ENCODE measurements at places on chromosomes 1 and 21.

DNA sequence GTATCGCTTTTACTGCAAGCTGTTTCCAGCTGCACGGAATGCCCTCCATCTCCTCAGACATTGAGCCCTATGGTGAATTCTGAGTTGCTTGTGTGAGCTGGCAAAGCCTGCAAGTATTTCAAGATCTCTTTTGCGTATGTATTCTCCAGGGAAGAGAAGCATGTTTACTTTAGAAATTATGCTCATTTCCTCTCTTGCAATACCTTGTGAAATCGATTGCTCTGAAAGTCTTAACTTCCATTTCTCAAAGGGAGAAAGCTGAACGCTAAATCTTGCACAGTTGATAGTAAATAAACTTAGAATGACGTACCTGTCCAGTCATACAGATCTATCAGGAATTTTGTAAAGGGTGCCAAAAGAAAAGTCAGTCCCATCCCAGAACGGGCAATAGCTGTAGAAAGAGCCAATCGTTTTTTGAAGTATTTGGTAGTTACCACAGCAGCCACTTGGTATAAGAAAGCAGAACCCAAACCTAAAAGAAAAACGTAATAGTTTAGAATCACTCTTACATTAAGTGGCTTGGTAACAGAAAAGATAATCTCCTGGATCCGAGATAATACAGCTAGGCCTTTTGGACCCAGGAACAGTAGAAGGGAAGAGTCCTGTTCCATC, 10.0 kb downstream of the SLC16A4 start:
- DNase-seq = no peak

DNA sequence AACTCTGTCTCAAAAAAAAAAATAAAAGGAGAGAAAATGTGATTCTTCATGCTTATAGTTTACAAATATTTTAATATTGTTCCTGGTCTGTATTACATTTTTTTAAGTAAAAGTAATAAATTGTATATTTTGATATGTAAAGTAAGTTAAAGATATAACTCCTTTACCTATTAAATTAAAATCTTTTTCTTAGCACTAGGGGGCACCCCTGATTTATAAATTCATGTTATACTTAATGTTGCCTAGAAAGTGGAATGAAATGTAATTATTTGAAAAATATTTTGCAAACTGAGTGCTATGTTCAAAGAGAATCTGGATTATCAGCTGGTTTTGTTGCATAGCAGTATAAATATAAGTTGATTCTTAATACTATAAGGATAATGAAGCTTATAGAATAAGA, 49.2 kb downstream of the RALGPS2 start:
- DNase-seq = no peak

DNA sequence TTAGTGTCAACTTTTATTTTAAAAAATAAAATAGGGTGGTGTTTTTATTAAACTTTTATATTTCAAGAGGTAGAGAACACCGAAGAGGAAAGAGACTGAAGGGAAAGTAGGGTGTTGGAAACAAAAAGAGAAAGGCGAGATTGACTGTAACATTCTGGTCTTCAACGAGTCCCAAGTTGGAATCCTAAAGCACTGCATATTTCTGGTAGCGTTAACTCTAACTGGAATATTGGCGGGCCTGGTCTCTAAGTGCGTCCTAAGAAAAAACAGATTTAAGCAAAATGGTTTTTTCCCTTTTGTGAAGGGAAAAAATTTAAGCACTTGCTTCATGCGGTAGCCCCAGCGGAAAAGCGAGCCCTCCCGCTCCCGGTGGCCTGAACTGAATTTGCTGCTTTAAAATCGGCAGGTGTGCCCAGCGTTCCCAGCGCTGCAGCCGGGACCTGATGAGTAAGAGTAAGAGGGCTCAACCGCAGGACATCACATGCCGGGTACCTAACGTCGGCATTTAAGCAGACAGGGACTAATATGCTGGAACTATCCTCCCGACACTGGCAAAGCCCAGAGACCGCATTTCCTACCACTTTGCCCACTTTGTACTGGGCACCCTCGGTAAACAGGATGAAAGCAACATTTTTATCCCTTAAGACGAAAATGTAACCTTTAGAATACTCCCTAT, 30.5 kb upstream of the NFIA start:
- DNase-seq = peak; percentile 5

DNA sequence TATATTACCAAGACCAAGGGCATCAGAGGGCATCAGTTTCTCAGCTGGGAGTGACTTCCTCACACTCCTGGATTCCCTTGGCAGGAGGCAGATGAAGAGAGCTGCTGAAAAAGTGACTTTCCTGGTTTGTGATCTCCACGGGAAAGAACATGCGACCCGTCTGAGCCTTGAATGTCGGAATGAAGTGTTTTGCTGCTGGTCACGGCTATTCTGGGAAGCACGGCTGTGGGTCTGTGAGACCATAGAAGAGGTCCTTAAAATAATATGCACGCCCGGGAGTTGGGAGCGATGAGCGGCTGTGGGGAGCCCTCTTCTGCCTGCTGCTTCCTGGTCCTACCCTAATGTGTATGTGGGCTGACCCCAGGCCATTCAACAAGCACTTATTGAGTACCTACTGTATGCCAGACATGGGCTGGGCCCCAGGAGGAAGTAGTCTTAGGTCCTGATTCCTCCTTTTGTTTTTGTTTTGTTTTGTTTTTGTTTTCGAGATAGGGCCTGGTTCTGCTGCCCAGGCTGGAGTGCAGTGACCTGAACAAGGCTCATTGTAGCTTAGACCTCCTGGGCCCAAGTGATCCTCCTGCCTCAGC, 13.2 kb upstream of the UMODL1 start:
- no peak for DNase-seq

DNA sequence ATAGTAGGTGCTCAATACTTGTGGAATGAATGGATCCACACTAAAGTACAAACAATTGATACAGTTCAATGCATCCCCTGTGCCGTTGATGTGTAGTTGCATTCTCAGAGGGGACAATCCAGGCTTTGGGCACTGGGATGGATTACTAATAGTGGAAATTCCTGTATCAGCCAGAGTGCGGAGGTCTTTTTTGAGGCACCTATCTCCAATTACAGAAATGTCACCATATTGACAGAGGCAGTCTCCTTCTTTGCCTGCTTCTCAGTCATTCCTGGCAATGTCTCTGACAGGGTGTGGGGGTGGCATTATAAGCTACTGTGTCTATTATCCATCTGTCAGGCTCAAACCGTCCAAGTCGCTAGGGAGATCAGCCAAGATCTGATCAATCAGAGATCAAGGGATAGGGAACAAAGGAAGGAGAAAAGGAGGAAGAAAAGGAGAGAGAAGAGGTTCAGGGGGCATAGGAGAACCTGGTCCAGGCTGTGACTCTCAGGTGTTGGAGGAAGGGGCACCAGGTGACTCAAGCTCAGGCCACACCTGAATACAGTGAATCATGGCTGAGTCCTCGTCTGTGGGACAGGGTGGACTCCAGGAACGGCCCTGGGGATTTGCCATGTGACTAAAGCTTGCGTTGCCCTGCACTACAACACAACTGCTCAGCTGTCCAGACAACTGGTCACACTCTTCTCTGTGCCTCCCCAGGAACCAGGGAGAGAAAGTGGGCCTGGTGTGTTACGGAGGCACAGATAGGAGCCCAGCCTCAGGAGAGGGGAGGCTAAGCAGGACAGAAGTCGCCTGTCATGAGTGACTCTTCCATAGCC, 3.4 kb upstream of the LAMB3 start:
- DNase-seq = no peak

DNA sequence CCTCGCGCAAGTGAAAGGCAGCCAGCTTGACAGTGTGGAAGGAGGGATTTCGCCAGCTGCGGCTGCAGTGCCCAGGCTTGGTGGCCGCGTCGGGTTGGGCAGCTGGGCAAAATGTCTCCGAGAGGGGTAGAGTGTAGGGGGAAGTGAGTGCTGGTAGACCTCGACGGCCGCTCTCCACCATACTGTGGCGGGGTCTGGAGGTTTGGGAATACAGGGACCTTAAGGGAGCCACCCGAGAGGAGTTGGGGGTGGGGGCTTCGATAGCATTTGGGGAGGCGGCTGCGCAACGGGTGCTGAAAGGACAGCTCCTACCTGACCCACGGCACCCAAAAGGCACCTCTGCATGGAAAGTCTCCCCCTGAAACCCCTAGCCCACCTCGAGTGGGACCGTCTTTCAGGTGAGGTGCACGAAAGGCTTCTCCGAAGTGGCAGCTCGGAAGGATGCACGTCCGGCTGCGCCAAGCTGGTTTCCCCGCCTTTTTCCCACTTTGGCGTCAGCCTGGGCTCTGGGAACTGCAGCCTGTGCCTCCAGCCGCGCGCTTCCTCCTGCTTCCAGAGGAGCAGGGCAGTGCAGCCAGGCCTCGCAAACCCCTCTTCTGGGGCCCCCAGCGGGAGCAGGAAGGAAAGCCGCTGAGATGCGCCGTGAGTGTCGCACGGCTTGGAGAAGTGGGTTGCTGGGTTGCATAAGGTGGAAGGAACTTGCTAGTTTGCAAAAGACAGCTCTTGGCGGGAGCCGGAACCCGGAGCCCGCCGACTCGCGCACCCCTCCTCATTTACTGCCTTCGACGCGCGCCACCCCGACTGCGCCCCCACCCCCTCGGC, 531 bp upstream of the HMGN2 start:
- peak; percentile 50 for DNase-seq

DNA sequence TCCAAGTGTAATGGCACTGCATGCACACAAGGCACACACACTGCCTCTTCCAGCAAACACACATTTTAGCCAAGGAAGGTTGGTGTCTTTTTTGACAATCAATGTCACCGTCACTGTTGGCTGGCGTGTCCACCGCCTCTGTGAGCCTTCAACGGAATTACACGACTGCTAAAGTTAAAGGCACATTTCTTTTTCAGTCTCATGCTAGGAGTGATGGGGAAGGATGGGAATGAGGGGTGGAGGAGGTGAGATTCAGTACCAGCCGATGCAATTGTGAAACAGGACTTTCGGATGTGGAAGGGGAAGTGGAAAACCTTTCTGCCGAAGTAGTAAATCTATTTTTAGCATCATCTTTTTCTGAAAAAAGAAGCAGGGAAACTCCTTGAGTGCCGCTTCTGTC, 1.4 kb downstream of the ELAVL4 start:
- DNase-seq = peak; percentile 29

GRCh38 chr1:229152311-229152710, 118.6 kb upstream of the RAB4A start:
- no peak for DNase-seq

DNA sequence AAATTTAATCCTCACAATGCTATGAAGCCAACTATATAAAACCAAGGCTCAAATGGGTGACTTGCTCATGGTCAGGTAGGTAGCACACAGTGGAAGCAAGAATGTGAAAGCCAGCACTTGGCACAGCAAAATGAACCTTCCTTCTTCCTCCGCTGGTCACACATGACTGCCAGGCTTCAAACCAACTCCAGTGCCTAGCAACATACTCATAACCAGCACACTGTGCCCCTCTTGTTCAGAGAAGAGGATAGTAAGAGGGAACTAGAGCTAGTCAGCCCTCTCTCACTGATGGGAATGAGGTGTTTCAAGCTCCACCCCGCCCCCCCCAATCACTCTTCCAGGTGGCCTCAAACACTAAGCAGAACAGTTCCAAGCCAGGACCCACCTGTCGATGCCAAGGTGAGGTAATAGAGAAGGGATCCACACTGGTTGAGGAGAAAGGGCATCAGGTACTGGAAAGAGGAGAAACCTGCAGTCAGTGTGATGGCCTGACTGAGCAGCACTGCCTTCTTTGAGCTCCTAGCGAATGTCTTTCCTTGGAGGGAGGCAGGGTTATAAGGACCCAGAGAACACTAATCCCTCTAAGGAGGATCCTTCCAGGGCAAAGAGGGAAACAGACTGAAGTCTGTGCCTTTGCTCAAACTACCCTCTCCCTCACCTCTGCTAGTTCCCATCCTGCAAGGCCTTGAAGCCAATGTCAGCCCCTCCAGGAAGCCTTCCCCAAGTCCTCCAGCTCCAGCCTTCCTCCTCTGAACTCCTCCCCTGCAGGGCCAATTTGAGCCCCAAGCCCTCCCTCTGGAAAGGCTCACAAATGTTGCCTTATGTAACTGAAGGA, 1.2 kb downstream of the TMEM234 start:
- DNase-seq = no peak

GRCh38 chr1:42005530-42005929, 86.8 kb upstream of the HIVEP3 start:
- no peak for DNase-seq

- no peak for DNase-seq
Measured at GRCh38 chr1:181075766-181076350, 12.6 kb upstream of the IER5 start.

- no peak for DNase-seq
Measured at GRCh38 chr1:29679828-29680558, 443.7 kb downstream of the PTPRU start.

GRCh38 chr1:22119626-22120468, 23.1 kb downstream of the WNT4 start:
- no peak for DNase-seq

DNA sequence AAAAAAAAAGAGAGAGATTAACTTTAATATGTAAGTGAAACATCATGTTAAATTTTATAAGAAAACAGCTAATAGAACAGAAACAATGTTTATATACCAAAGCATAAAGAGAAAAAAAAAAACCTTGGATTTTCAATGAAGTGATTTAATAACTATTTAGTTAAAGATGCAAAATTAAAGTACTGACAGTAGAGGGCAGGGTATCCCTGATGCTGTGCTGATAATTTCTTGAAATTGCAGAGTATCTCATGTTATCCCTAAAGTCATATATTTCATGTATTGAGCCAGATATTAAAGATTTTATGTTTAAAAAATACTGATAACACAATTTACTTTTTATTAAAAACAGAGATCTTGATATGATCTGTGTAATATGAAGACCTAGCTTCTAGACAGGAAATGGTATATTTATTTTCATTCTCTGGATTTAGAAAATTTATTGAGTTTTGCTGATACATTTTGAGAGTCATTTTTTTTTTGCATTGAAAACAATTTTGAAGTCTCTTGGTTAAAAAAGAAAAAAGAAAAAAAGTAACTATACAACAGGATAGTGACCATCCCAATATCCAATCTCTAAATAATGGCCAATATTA, 273.2 kb downstream of the USP25 start:
- no peak for DNase-seq

DNA sequence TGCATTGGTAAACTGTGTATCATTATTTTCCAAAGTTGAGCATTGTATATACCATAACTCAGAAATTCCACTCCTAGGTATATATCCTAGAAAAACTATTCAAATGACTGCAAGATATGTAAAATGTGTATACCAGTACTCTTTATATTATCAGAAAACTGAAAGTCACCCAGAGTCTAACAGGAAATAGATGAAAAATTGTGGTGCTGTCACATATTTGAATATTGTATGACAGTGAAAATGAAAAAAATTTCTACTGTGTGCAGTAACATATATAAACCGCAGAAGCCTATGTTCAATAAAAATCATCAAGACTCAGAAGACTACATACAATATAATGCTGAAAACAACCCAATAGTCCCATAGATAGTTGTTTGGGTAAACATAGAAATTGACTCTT, 74.4 kb upstream of the LYPLAL1 start:
- DNase-seq = no peak

DNA sequence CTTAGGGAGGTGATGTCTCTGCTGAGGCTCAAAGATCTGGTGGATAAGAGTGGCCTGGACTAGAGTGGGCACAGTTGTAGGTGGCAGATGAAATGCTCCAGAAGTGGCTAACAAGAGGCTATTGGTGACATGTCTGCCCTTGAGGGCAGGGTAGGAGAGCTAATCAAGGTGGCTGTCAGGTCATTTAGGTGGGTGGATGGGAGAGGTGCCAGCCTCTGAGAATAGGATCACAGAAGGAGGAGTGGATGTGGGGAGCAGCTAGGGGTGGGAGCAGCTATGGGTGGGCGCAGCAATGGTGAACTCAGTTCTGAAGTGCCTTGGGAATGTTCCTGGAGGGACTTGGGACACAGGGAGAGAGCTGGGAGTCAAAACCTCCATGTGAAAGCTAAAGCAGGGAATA, 142.0 kb upstream of the GRIK3 start:
- no peak for DNase-seq

- no peak for DNase-seq
Measured at GRCh38 chr1:228974273-228974672, 239.0 kb downstream of the RHOU start.

All from caudate nucleus (tissue), 63 donors.